ENCODE measurements at places on chromosomes 2 and 18. TPM values are rescaled to one million over a fixed set of nuclear protein-coding genes. Genes with fewer than 3 reads are reported as not detected.

The NT5DC4 gene
- polyA plus RNA-seq, result not detected

The UGT1A5 gene
- not detected for polyA plus RNA-seq

The CD28 gene
- 3.0 TPM for polyA plus RNA-seq

The MYOM1 gene
- 667 TPM for polyA plus RNA-seq

The IL1B gene
- 0.63 TPM for polyA plus RNA-seq

The REG1B gene
- not detected for polyA plus RNA-seq

The IFIH1 gene
- 2.6 TPM for polyA plus RNA-seq

The ING5 gene
- 30.2 TPM for polyA plus RNA-seq

The BCL2 gene
- 16.8 TPM for polyA plus RNA-seq

The TRAPPC12 gene
- polyA plus RNA-seq, result 87.6 TPM

The CCDC68 gene
- polyA plus RNA-seq, result 1.5 TPM

The SPATA3 gene
- not detected for polyA plus RNA-seq

The CTDSP1 gene
- polyA plus RNA-seq, result 103 TPM

The CFAP221 gene
- polyA plus RNA-seq, result 0.73 TPM

The DSG4 gene
- not detected for polyA plus RNA-seq

The SERPINB3 gene
- polyA plus RNA-seq, result not detected

The CDH20 gene
- 0.60 TPM for polyA plus RNA-seq

The OXER1 gene
- polyA plus RNA-seq, result 8.3 TPM

The WNT10A gene
- polyA plus RNA-seq, result 0.08 TPM

The NAT8 gene
- not detected for polyA plus RNA-seq

The ASB18 gene
- polyA plus RNA-seq, result 5.2 TPM

The ERICH2 gene
- 0.74 TPM for polyA plus RNA-seq

Measured in muscle of arm (tissue), 14 donors.